ENCODE measurements at places on chromosomes 12 and 14. TPM values are rescaled to one million over a fixed set of nuclear protein-coding genes. Genes with fewer than 3 reads are reported as not detected.

The DNAI7 gene
- total RNA-seq: 0.36 TPM

The OR10P1 gene
- total RNA-seq: not detected

The VRTN gene
- not detected for total RNA-seq

The CLEC9A gene
- not detected for total RNA-seq

The TRHDE gene
- not detected for total RNA-seq

The CPNE8 gene
- total RNA-seq: 30.4 TPM

The UNC79 gene
- total RNA-seq: under 0.01 TPM

The NANOG gene
- total RNA-seq: 1.0 TPM

The C12orf60 gene
- 11.3 TPM for total RNA-seq

The TSPAN31 gene
- 53.4 TPM for total RNA-seq

The MYH6 gene
- not detected for total RNA-seq

The CCDC38 gene
- total RNA-seq: 0.15 TPM

The MOK gene
- 39.3 TPM for total RNA-seq

The GYS2 gene
- not detected for total RNA-seq

The SLC5A8 gene
- total RNA-seq: not detected

The KLRC2 gene
- not detected for total RNA-seq

The ALX1 gene
- total RNA-seq: 53.8 TPM

The TSHR gene
- total RNA-seq: not detected

The NEUROD4 gene
- not detected for total RNA-seq

The TMEM253 gene
- not detected for total RNA-seq

The NFE2 gene
- not detected for total RNA-seq

The CLEC7A gene
- total RNA-seq: not detected

The CMA1 gene
- total RNA-seq: not detected

The FOXJ2 gene
- total RNA-seq: 7.6 TPM

The CSAD gene
- total RNA-seq: 18.2 TPM

The CCDC197 gene
- total RNA-seq: not detected

The KIF21A gene
- 17.9 TPM for total RNA-seq

The KRT3 gene
- total RNA-seq: not detected

The LPAR5 gene
- under 0.01 TPM for total RNA-seq

The SSPN gene
- total RNA-seq: 9.1 TPM

The DACT1 gene
- total RNA-seq: 10.5 TPM

The OR11H12 gene
- not detected for total RNA-seq

The MYO1H gene
- total RNA-seq: not detected

The SYT10 gene
- total RNA-seq: not detected

All from melanocyte of skin (primary cell).